ENCODE measurements at places on chromosomes 16 and 17.

GRCh38 chr17:30554839-30555751, 77.9 kb downstream of the GOSR1 start:
- DNase-seq = peak; percentile 41

- DNase-seq = no peak
These were observed 63.1 kb downstream of the ZDHHC7 start for GRCh38 chr16:84947996-84948850.

GRCh38 chr17:6577686-6578263, 21.4 kb upstream of the PITPNM3 start:
- no peak for DNase-seq

GRCh38 chr17:17638467-17638866, 42.8 kb upstream of the RAI1 start:
- no peak for DNase-seq

GRCh38 chr16:56861092-56861610, 3.9 kb upstream of the SLC12A3 start:
- DNase-seq = peak; percentile 81

All from BE2C (cell line).